Activated T-helper 2 cell treated with anti-CD3 and anti-CD28 coated beads, Interferon-gamma antibody, Interleukin-2, Interleukin-4, amounts not matched to agents 10 μg/mL and 5 μg/mL and 100 μg/mL, durations not matched to agents 14 hours and 24 hours and 36 hours (primary cell): ENCODE measurements at places on chromosomes 1 and 21. TPM values are rescaled to one million over a fixed set of nuclear protein-coding genes. Genes with fewer than 3 reads are reported as not detected.
A peak's percentile ranks its signal among the peaks of the same experiment; 100 is the strongest.

The UMODL1 gene
- not detected in 2 replicates for total RNA-seq

The OPRD1 gene
- not detected in 2 replicates for total RNA-seq

DNA sequence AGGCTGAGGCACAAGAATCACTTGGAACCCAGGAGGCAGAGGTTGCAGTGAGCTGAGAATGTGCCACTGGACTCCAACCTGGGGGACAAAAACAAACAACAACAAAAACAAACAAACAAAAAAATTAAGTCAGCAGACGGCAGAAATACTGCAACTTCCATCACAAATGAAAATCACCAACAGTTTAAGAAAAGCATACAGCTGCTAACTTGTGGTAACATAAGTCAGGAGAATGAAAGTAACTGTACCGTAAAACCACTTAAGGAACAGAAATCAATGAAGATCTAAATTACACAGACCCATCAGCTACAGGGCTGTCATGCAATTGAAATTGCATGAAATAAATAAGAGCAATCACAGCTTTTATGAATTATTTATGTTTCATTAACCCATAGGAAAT, 25.0 kb downstream of the MCOLN2 start:
- H3K4me3 ChIP-seq: peak overlapping the region; percentile 69
- H3K27ac ChIP-seq: peak overlapping the region; percentile 87
- no peak for DNase-seq

DNA sequence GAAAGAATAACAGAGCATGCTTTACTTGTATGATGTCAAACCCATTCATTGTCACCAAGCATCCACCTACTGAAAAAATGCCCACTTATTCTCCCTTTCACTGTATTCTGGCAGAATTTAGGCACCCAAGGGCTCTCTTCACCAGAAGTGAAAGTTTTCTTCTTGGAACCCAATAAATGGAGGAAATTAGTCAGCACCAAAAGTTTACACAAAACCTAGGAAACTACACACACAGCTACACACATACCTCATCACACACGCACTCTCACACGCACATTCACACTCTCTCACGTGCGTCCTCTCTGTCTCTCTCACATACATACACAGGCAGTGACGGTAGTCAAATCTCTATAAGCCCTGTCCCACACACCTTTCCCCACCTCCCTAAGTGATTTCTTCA, 37.6 kb downstream of the MCOLN2 start:
- H3K4me3 ChIP-seq: no peak overlapping the region
- H3K4me1 ChIP-seq: peaks cover 36% of the 10 kb centered on the region
- DNase-seq: peak; percentile 51
- H3K36me3 ChIP-seq: peaks cover 86% of the 10 kb centered on the region

GRCh38 chr1:24793447-24794129, 48.3 kb downstream of the CLIC4 start:
- no peak for DNase-seq
- H3K4me3 ChIP-seq: no peak overlapping the region
- H3K36me3 ChIP-seq: peaks cover 12% of the 10 kb centered on the region
- H3K27me3 ChIP-seq: no peaks in the 10 kb centered on the region
